Ascending aorta (tissue), 2 donors: ENCODE measurements at places on chromosomes 1 and 21. TPM values are rescaled to one million over a fixed set of nuclear protein-coding genes. Genes with fewer than 3 reads are reported as not detected.
A peak's percentile ranks its signal among the peaks of the same experiment; 100 is the strongest.

GRCh38 chr1:230633469-230633868 is 8.8 kb upstream of the COG2 start:
- H3K36me3 ChIP-seq = no peaks in the 10 kb centered on the region
- no peaks in the 10 kb centered on the region for H3K4me1 ChIP-seq
- no peak for DNase-seq
- H3K27ac ChIP-seq = no peak overlapping the region
- H3K4me3 ChIP-seq = no peak overlapping the region

GRCh38 chr1:10738061-10739058 is 58.1 kb downstream of the CASZ1 start:
- no peaks in the 10 kb centered on the region for H3K4me1 ChIP-seq
- H3K27ac ChIP-seq = no peak overlapping the region
- no peaks in the 10 kb centered on the region for H3K36me3 ChIP-seq
- no peaks in the 10 kb centered on the region for H3K27me3 ChIP-seq
- DNase-seq = no peak
- no peak overlapping the region for H3K4me3 ChIP-seq

DNA sequence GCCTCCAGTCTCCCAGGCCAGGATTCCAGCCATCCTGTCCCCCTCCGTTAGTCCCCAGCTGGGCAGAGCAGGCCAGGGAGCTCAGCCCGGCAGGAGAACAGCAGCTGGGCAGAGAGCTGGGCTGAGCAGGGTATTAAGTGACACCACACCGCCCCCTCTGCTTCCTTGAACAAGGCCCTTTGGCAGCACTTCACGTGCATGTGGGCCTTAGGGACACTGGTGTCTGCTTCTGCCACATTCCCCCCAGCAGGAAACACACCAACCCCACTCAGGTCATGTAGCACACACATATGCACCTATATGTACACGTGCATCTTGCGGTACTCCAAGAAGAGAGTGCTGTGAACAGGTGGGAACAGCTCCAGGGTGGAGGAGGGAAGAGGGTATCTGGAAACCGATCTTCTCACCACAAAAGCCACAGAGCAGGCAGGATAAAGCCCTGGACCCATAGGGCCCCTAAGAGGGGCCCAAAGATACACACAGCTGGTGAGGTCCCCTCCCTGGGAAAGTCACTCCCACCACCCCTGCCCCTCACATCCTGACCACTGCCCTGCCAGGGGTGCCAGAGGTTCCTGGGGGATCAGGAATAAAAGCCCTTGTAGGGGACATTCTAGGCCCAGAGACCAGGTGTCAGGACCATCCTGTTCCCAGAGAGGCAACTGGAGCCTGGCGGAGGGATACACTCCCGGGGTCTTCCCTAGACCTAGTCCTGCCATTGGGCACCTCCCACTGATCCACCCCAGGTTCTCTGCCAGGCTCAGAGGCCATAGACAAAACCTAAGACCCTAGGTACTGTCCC is 4.5 kb downstream of the EPHA2 start:
- peaks cover 9% of the 10 kb centered on the region for H3K36me3 ChIP-seq
- H3K27ac ChIP-seq = peak overlapping the region; percentile 2
- H3K27me3 ChIP-seq = no peaks in the 10 kb centered on the region
- peaks cover 12% of the 10 kb centered on the region for H3K4me1 ChIP-seq
- no peak for DNase-seq

- H3K27me3 ChIP-seq = no peaks in the 10 kb centered on the region
- H3K36me3 ChIP-seq = no peaks in the 10 kb centered on the region
- no peak overlapping the region for H3K27ac ChIP-seq
- H3K4me1 ChIP-seq = no peaks in the 10 kb centered on the region
These were observed 56.0 kb upstream of the CASZ1 start for GRCh38 chr1:10852486-10852885.

- H3K36me3 ChIP-seq = no peaks in the 10 kb centered on the region
- no peaks in the 10 kb centered on the region for H3K27me3 ChIP-seq
- H3K4me3 ChIP-seq = no peak overlapping the region
- no peak overlapping the region for H3K27ac ChIP-seq
These were observed 28.1 kb downstream of the PTPN14 start for GRCh38 chr1:214523124-214523824.

- DNase-seq = no peak
- H3K36me3 ChIP-seq = peaks cover 24% of the 10 kb centered on the region
- H3K27me3 ChIP-seq = no peaks in the 10 kb centered on the region
- no peaks in the 10 kb centered on the region for H3K4me1 ChIP-seq
These were observed 121.0 kb downstream of the ATP5PO start for GRCh38 chr21:33794596-33794995.

DNA sequence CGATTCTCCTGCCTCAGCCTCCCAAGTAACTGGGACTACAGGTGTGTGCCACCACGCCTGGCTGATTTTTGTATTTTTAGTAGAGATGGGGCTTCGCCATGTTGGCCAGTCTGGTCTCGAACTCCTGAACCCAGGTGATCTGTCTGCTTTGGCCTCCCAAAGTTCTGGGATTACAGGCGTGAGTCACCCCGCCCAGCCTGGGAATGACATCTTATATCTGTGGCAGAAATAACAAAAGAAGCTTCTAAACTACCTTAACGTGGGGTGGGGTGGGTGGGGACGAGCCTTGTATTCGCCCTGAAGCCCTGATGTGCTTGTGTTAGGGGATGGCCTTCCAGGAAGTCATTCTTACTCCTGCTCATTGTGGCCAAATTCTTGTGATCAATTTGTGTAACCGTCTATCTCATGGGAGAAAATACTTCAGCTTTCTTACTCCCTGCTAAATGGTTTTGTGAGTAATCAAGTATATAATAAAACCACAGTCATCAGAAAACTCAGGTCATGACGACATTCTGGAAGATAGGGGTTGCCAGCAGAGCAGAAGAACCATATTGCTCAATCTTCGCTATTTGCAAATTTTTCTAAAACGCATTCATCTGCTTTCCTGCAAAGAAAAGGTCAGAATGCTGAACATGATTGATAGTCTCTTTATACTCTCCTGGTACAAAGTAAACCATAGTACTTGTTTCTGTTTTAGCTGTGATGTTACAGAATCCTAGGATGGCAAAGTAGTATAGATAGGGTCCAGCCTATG is 63.2 kb downstream of the DIRAS3 start:
- no peaks in the 10 kb centered on the region for H3K36me3 ChIP-seq
- no peak overlapping the region for H3K27ac ChIP-seq
- H3K27me3 ChIP-seq = no peaks in the 10 kb centered on the region
- H3K4me1 ChIP-seq = peaks cover 2% of the 10 kb centered on the region
- H3K4me3 ChIP-seq = no peak overlapping the region
- DNase-seq = no peak

DNA sequence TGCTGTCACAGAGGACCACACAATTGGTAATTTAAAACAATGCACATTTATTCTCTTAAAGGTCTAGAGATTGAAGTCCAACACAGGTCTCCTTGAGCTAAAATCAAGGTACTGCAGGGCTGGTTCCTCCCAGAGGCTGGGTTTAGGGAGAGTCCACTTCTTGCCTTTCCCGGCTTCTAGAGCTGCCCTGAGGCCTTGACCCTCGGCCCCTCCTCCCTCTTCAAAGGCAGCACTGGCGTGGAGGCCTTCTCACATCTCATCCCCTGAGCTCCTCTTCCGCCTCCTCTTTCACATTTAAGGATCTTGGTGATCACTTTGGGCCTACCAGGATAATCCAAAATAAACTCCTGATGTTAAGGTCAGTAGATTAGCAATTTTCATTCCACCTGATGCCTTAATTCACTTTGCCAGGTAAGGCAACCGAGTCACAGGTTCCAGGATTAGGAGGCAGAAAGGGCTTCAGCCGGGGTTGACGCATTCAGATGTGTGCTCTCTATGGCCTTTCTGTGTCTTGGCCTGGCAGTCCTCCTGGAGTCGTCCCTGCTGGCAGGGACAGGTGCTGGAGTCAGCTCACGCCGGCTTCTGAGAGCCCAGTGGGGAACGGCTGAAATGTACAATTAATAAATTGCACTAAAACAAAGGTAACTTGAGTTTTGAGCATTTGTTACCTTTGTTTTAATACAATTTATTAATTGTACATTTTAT is 61.2 kb upstream of the ABCG1 start:
- DNase-seq = peak; percentile 15
- H3K27ac ChIP-seq = no peak overlapping the region
- H3K4me1 ChIP-seq = no peaks in the 10 kb centered on the region
- no peak overlapping the region for H3K4me3 ChIP-seq

DNA sequence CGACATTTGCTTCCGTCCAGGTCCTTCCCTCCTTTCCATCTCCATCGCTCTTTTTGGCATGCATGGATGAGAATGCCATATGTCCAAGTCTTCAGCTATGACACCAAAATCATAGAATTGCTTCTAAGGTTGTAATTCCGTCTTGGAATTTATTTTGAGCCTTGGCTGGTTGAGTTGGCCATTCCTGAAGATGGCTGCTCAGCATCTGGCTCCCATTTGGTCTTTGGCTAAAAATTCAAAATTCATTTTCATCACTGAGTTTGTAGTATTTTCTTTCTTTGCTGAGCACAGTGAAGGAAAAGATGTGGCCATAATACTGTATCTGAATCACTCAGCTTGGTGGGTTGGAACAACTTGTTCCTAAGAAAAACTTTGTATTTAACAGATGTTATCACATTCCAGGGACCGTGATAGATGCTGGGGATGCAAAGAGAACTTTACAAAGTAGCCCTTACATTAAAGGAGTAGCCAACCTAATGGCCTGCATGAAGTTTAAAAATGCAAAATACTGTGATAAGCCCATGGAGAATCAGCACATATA is 15.6 kb downstream of the JUN start:
- no peak for DNase-seq
- H3K36me3 ChIP-seq = no peaks in the 10 kb centered on the region
- no peaks in the 10 kb centered on the region for H3K27me3 ChIP-seq
- no peak overlapping the region for H3K27ac ChIP-seq
- H3K4me3 ChIP-seq = no peak overlapping the region

DNA sequence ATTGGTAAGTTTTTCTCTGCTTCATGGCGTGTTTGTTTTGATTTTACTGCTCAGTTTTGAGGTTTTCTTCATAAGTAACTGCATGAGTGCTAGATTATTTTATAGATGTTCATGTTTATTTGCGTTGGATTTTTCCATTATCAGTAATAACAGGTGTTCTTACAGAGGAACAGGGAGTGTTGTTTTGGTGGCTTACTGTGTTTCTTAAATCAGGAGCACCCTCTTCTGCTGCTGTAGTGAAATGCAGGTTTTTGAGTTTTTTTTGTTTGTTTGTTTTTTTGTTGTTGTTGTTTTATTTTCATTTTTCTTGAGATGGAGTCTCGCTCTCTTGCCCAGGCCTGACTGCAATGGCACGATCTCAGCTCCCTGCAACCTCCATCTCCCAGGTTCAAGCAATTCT is 32.6 kb downstream of the CTBS start:
- H3K4me1 ChIP-seq = no peaks in the 10 kb centered on the region
- H3K4me3 ChIP-seq = no peak overlapping the region

DNA sequence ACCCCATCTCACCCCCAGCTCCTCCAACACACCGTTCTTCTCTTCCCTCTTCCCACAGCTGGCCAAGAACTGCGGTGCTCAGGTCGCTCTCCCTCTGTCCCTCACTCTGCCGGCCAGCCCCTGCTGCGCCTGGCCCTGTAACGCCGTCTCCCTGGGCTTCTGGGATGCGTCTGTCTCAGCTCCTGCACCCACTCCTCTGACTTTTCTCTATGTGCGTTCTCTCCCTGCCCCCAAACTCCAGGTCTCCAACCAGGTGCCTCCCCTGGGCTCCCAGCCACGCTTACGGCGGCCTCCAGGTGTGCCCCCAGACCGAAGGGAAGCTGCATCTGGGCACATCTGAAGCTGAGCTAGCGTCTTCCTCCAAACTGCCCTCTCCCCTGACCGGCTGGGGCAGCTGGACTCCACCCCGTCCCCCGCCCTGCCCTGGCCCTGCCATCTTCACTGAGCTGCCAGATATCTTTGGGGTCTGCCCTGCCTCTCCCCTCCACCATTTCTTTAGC is 2.6 kb downstream of the KRTAP10-12 start:
- H3K4me1 ChIP-seq = no peaks in the 10 kb centered on the region
- no peaks in the 10 kb centered on the region for H3K36me3 ChIP-seq
- peak; percentile 54 for DNase-seq
- H3K27ac ChIP-seq = no peak overlapping the region

- DNase-seq = no peak
- H3K27ac ChIP-seq = no peak overlapping the region
- no peaks in the 10 kb centered on the region for H3K27me3 ChIP-seq
- no peak overlapping the region for H3K4me3 ChIP-seq
- H3K4me1 ChIP-seq = no peaks in the 10 kb centered on the region
- no peaks in the 10 kb centered on the region for H3K36me3 ChIP-seq
These were observed 75.2 kb downstream of the FMO4 start for GRCh38 chr1:171389171-171389570.

DNA sequence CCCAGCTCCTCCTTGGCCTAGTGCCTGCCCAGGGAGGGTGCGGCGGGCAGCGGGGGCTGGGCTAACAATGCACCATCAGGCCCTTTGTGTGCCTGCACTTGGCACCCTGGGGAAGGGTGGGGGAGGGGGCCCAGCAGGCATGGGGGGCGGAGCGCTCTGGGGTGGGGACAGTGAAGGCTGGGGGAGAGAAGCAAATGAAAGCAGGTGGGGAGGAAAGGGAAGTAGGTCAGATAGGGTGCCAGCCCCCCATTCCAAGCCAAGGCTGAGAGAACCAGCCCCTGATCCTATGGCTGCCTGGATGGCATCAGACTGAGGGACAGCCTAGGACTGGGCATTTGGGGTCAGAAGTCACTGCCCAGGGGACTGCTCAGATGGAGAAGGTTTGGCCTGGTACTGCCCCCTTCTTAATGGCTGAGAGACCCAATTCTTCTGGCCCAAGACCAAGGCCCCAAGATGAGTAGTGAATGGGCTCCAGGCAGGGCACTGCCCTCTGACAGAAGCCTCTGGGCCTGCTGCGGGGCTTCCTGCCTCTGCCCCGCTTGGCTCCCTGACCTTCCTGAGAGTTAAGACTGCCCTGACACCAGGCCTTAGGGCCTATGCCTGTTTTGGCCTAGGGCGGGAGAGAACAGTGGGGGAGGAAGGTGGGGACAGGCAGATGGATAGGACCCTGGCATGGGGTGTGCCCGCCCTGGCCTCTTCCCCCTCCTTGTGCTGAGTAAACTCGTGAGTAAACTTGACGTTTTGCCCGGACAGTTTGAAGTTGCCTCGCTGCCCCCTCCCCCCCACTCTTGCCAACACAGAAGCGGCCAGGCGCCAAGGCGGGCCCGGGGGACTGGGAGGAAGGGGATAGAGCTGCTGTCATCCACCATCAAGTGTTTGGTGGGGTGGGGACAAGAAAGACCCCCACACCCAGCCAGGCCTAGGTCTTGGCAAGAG is 2.7 kb downstream of the ZBTB7B start:
- H3K27ac ChIP-seq = peak overlapping the region; percentile 98
- H3K4me3 ChIP-seq = peak overlapping the region; percentile 94
- H3K4me1 ChIP-seq = peaks cover 48% of the 10 kb centered on the region
- peak; percentile 44 for DNase-seq
- H3K36me3 ChIP-seq = no peaks in the 10 kb centered on the region
- no peaks in the 10 kb centered on the region for H3K27me3 ChIP-seq

The COL8A2 gene
- total RNA-seq = 41.7 TPM

The PTPRC gene
- 21.3 TPM for total RNA-seq

The TFAP2E gene
- 10.2 TPM for total RNA-seq

The CYP4A22 gene
- total RNA-seq = not detected

The PDZK1IP1 gene
- total RNA-seq = not detected

The HSPA6 gene
- total RNA-seq = 1.9 TPM

The SLAMF8 gene
- total RNA-seq = 6.7 TPM

The RSPO1 gene
- not detected for total RNA-seq

The OR2L2 gene
- not detected for total RNA-seq

The SPRR2A gene
- total RNA-seq = not detected

The SPRR1A gene
- total RNA-seq = not detected
